H54 (cell line): ENCODE measurements at places on chromosomes 7 and 10.
A peak's percentile ranks its signal among the peaks of the same experiment; 100 is the strongest.

DNA sequence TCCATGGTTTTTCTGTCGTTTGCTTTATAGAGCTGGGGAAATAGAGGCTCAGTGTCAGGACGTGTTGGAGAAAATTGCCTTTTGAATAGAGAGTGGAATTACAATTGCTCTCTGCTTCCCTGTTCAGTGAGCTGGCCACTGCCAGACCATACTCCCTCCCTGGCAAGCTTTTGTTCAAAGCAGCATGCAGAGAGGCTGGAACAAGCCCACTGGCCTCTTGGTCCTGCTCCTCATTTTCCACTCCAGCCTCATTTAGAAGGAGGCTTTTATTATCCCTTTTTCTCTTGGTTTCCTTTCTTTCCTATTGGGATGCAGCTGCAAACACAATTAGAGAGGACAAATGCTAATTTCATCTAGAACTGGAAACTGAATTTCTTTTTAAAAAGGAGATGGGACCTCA, 302.2 kb upstream of the PODXL start:
- no peak for DNase-seq

GRCh38 chr7:87918740-87919139, 15.3 kb upstream of the ADAM22 start:
- no peak for DNase-seq

DNA sequence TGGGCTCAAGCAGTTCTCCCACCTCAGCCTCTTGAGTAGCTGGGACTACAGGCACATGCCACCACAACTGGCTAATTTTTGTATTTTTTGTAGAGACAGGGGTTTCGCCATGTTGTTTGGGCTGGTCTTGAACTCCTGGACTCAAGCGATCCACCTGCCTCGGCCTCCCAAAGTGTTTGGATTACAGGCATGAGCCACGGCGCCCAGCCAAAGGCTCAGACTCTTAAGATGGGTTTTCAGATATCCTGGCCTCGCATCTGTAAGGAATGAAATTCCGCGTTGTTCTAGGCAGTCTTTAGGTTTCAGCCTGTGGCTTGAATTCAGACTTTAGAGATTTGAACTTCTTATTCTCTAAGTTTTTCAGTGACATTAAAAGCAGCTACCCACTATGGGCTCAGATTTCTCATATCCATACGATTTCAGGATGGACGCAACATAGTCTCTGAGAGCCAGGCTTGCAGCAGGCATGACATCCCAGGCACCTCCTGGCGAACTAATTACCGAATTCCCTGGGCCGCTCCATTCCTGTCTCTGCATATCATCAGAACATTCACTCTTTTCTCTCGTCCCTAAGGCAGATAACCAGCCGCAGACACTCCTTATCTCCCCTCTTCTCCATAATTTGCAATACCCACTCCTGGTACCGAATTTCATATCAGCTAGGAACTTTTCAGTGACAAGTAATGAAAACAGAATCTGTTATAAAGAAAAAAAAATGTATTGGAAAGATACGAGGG, 29.7 kb downstream of the IL15RA start:
- DNase-seq, result no peak

GRCh38 chr10:47339759-47340607, 8.2 kb upstream of the RBP3 start:
- DNase-seq, result no peak

DNA sequence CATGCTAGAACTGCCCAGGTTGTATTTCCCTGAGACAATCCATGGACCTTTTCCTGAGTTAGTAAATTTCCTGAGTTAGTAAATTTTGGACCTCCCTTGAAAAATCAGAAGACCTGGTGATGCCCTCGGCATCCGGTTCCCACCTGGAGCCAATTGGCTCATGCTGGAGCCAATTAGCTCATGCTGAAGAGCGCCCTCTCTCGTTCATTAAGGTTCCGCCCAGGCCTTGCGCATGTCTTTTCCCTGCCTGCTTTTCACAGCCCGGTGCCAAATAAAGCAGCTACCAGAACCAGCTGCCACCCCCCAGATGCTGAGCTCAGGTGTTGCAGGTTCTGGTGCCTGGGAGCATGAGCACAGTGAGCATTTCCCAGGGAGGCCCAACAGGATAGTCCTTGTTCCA, 96.2 kb downstream of the APBB1IP start:
- DNase-seq, result no peak

DNA sequence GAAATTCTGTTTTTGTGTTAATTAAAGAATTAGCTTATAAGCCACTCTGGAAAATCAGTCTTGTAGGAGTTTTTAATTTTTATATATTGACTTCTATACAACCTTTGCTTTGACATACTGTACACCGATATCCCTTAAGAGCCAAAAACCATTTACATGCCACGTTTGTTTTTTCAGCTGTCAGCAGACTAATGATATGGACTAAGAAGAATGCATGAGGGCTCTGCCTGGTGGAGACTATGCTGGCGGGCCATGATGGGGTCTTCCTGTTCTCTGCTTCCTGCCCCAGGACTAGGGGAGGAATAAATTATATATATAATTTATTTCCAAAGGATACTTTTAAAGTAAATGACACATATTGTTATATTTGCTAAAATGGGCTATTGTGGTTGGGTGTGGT, 96.3 kb downstream of the CDK14 start:
- no peak for DNase-seq

- no peak for DNase-seq
Measured at GRCh38 chr10:32795598-32796183, 162.3 kb downstream of the ITGB1 start.

DNA sequence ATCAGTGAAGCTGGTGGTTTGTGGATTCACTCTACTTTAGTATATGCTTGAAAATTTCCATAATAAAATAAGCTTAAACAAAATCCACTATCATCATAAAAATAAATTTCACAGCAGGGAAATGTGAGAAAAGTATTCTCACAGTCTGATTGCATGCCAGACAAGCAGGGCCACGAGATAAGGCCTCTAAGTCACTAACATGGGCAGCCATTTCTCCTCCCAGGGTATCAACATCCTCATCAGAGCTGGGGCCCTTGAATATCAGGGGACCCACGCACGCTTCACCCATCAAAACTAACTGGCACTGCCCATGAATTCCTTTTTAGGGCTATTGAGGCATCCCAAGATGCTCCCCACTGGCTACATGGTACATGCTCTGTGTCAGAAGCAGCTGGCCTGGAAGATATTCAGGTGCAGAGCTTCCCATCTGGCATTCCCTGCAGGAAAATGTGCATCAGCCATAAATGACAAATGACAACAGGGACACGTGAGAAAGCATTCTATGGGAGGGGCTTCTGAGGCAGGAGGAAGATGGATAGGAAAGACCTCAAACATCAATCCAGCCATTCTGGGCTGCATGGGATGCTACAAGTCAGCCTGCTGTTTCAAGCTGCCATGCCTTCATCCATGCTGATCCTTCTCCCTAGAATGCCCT, 17.4 kb downstream of the CCDC6 start:
- no peak for DNase-seq

GRCh38 chr7:48454750-48455192, 283.5 kb downstream of the ABCA13 start:
- DNase-seq, result no peak

- no peak for DNase-seq
Measured at GRCh38 chr10:35481413-35481812, 123.7 kb upstream of the GJD4 start.

DNA sequence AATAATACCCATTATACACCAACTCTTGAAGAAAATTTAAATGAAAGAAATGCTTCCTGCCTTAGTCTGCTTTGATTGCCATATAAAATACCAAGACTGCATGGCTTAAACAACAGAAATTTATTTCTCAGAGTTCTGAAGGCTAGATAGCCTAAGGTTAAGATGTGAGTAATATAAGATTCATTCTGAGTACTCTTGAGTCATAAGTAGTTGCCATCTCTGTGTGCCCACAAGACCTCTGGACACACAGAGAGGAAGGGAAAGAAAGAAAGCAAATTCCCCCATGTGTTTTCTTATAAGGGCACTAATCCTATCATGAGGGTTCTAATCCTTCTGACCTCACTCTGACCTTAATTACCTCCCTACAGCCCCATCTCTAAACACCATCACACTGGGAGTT, 201.2 kb downstream of the PTN start:
- DNase-seq, result peak; percentile 5

- no peak for DNase-seq
Measured at GRCh38 chr7:4742852-4743251, 32.6 kb upstream of the AP5Z1 start.

GRCh38 chr10:2909921-2910320, 157.4 kb upstream of the PFKP start:
- DNase-seq, result no peak

GRCh38 chr10:79323602-79324001, 23.7 kb upstream of the PPIF start:
- DNase-seq, result no peak

DNA sequence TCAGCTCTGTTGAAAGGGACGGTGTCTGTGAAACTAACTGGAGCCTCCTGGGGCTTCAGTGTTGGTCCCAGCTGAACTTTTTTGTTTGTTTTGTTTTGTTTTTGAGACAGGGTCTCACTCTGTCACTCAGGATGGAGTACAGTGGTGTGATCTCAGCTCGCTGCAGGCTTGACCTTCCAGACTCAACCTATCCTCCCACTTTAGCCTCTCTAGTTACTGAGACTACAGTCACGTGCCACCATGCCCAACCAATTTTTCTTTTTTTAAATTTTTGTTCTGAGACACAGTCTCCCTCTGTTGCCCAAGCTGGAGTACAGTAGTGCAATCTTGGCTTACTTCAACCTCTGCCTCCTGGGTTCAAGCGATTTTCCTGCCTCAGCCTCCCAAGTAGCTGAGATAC, 13.4 kb upstream of the DNAJB6 start:
- DNase-seq, result no peak

- no peak for DNase-seq
Measured at GRCh38 chr7:106721816-106722785, 61.1 kb upstream of the CCDC71L start.

- no peak for DNase-seq
Measured at GRCh38 chr10:3763035-3763456, 22.0 kb downstream of the KLF6 start.

DNA sequence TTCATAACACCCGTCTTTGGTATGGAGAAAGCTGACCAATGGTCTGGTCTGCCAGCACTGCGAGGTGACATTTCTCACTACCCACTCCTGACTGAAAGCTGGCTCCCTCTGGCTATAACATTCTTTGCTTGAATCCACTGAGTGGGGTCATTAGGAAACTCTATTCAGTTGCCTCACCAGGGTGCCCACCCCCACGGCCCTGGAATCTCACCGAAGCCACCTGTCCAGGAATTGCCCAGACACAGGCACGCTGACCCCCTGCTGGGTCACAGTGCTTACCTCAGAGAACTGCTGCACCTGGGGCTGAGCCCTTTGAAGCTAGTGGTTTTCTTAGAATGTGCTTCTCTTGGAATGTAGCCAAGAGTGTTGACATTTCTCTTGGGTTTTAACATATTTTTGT, 28.6 kb downstream of the HECW1 start:
- DNase-seq, result no peak
